ENCODE measurements at places on chromosomes 1 and 21.
A peak's percentile ranks its signal among the peaks of the same experiment; 100 is the strongest.

DNA sequence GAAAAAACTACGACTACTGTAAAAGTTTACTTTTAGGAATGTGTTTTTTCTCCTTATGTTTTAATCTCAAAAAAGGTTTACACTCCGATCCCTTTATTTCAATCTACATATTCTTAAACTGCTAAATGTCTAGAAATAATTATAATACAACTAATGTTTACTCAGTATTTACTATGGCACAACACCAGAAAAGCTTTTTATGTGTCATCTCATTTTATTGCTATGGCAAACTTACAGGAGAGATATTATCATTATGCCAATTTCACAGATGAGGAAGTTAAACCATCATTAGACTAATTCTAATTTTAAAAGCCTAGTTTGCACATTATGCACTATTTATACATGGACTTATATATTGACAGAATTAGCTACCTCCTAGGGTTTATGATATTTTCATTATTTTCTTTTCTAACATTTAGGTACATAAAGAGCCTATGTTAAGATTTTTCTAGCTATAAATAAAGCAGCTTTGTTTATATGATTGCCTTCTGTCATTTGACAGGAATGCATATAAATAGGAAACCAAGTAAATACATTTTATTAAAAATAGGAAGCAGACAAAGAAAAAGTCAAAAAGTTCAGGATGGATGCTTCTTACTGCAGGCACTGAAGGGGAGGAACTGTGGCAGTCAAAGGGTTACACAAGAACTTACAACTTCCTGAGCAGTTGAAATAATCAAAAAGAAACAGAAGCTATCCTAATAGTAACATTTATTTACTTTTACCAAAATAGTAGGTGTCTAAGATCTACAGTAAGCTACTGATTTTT lies 442.4 kb downstream of the LTN1 start:
- DNase-seq: no peak

- no peak for DNase-seq
Observed at GRCh38 chr1:116988248-116988647, 13.3 kb upstream of the CD101 start.

- no peak for DNase-seq
Observed at GRCh38 chr1:31289021-31289420, 7.6 kb downstream of the SNRNP40 start.

GRCh38 chr21:41349619-41350390 lies 12.0 kb upstream of the MX2 start:
- no peak for DNase-seq

GRCh38 chr1:204128964-204129896 lies 22.6 kb downstream of the ETNK2 start:
- DNase-seq: peak; percentile 54

DNA sequence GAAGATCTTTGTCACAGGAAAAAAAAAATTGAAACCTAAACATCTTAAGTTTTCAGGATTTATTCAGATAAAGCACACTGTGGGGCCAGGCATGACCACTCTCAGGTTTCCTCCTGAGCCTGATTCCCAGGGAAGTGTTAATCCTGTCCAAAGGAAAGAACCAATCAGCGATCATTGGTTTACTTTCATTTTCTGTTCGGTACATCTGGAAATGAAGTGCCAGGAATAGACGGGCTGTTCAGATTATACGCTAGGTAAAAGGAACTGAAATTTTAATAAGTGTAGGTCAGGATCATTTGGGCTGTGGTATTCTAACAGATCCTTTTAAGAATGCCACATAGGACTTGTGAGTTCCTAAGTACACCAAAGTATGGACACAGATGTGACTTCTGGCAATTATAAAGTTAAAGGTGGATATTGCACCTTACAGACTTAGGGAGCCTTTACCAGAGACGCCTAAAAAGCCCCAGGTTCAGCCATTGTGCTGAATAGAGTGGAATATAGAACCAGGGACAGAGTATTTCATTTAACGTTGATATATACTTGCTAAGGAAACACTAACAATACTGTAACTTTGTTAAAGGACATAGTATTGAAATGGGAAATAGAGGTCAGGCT lies 9.3 kb upstream of the CACYBP start:
- DNase-seq: no peak

GRCh38 chr1:29349871-29350491 lies 113.7 kb downstream of the PTPRU start:
- no peak for DNase-seq

DNA sequence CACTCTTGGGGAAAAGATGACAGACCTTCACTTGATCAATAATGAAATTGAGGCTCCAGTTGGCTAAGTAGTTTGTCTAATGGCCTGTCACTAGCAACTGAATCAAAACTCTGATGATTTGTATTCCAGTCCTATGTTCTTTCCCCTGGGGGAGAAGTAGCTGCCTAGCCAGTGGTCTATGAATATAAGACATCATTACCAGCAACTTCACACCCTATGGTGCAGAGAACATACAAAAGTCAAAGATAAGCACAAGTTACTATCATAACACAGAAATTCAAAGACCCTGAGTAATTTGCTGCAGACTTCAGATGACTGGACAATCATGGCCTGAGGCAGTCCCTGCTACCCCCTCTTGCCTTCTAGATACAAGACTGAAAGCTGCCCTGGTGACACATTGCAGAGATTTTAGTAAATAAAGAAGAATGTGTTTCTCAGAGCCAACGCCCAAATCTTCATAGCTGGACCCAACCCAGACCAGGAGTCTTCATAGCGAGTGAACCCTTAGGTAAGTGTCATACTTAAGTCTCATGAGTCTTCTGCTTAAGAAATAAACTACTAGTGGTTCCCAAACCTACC lies 993 bp downstream of the PDZK1 start:
- DNase-seq: no peak
